ENCODE measurements at places on chromosomes 1 and 21.

DNA sequence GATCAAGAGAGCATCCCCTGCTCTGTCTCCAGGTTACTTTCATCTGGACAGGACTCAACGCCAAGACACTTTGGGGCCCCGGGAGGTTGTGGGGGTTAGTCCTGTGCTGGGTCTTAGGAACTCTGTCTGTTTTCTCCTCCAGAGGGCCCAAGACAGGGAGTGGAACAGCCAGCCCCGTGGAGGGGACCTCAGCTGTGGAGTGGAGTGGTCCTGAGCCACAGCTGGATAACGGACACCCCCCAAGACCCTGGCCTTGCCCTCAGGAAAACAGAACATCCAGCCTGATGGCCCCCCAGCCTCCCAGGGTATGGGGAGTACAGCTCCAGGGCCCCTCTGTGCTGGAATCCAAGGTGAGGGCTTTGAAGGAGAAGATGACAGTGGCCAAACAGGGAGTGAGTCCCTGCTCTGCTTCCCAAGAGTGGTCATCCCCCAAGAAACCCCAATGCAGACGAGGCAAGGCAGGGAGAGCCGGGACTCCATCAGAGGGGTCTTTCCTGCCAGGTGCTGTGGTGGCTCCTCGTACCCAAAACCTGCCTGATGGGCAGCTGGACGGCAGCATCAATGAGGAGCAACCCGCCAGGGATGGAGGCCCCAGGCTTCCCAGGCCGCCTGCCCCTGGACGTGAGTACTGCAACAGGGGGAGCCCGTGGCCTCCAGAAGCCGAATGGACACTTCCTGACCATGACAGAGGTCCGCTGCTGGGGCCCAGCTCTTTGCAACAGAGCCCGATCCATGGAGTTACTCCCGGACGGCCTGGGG is 3.5 kb downstream of the KIAA1614 start:
- no peak for DNase-seq

DNA sequence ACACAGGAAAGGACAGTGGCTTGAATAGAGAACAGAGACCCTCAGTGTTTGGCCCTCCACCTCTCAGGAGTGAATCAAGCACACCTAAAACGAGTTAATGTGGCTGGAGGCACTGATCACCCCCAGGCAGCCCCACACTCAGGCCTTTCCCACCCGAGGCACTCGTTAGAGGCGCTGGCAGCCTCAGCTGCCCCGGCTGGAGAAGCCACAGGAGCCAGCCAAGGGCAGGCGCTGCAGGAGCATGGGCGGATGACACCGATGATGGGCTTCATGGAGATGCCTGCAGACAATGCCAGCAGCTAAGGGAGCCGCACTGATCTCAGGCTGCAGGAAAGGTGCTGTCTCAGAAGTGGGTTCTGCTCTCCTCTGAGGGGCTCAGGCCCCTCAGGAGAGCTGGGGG is 24.1 kb upstream of the ABCG1 start:
- no peak for DNase-seq

DNA sequence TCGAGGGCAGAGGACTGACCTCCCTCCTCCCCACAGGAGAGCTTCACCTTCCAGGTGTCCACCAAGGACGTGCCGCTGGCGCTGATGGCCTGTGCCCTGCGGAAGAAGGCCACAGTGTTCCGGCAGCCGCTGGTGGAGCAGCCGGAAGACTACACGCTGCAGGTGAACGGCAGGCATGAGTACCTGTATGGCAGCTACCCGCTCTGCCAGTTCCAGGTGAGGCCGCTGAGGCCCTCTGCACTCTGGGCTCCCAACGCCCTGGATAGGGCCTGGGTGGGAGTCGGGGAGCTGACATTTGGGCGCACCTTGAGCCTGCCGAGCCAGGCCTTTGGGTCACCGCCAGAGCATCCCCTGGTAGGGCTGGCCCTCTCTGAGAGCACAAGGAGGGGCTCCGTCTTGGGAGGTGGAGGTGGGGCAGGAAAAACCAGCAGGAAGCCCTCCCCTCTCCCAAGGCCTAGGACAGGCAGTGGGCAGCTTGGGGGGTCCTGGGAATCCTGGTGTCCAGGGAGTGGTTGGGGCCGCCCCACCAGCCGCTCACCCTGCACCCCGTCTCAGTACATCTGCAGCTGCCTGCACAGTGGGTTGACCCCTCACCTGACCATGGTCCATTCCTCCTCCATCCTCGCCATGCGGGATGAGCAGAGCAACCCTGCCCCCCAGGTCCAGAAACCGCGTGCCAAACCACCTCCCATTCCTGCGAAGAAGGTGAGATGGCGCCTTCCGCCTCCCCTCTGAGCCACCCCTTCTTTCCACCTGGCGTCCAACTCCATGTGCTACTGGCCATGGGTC is 65.1 kb downstream of the PIK3CD start:
- DNase-seq, result peak; percentile 41

GRCh38 chr21:43274022-43274945 is 105.5 kb downstream of the CRYAA start:
- DNase-seq, result no peak

DNA sequence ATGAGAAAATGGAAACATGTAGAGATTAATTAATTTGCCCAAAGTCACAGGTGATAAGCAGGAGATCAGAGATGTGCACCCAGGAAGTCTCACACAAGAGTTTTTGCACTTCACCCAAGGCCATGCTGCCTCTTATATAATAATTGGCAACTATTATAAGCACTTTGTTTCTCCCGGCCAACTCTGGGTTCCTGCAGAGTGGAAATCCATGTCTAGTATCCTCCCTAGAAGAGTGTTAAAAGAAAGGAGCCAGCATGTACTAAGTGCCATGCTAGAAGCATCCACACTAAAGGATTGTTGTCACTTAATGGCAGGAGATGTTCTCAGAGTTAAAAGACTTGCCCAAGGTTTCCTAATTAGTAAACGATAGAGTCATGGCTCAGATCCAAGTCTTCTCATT is 470.3 kb downstream of the OMA1 start:
- DNase-seq, result no peak

DNA sequence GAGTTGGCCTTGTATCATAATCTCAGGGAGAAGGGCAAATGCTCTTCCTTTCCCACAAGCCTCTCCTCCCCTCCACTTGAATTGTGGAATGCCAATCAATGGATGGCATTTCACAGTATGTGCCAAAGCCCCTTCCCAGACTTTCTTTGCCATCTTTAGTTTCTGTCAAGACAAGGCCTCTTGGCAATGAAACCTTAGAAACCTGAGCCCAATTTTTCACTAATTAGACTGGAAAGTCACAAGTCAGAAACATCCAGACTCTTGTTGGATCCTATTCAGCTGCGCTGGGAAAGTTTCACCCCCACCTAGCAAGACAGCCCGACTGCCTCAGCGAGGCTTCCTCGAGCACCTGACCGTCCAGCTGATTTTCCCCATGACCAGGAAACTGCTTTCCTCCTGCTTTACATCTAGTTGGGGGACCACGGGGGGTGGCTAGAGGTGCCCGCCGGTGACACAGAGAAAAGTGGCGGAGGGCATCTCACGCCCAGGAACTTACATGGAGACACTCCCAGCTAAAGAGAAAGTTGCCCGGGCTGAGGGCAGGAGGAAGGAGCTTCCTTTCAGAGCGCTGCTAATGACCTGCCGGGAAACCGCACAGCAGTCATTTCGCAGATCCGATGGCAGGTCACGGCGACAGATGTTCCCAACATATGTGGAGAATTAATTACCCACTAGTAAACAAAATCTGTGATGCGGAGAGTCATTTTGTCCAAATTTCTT is 302.6 kb upstream of the RRP15 start:
- DNase-seq, result no peak

- DNase-seq, result no peak
Observed at GRCh38 chr1:34746785-34747637, 7.8 kb upstream of the GJB5 start.

DNA sequence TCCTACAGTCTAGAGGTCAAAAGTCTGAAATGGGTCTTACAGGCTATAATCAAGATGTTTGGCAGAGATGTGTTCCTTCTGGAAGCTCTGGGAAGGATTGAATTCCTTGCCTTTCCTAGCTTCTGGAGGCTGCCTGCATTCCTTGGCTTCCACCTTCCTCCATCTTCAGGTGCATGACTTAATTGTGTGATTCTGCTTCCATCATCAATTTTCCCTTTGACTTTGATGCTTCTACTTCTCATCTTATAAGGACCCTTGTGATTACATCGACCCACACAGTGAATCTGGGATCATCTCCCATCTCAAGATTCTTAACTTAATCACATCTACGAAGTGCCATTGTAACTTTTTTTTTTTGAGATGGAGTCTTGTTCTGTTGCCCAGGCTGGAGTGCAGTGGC is 111.4 kb downstream of the UCK2 start:
- DNase-seq, result no peak

- no peak for DNase-seq
Observed at GRCh38 chr1:44777969-44778635, 2.8 kb downstream of the RPS8 start.

DNA sequence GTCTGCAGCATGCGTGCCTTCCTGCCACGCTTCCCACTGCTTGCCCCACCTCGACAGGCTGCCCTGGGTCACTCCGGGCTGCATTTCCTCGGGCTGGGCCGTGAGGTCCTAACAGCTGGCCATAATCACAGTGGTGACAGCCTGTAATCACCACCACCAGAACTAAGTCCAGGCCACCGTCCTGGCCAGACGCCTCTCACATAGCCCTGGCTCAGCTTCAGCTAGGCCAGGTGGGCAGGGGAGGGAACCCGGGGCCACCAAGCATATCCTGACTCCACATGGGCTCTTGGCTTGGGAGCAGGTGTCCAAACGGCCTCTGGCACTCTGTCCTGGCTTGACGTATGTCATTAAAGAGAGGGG is 229.5 kb downstream of the TRABD2B start:
- DNase-seq, result no peak

- DNase-seq, result no peak
Observed at GRCh38 chr1:1084372-1085170, 10.5 kb upstream of the RNF223 start.

GRCh38 chr1:246591958-246592357 is 25.7 kb downstream of the CNST start:
- DNase-seq, result no peak

GRCh38 chr1:178774263-178774662 is 49.2 kb downstream of the RALGPS2 start:
- DNase-seq, result peak; percentile 6

GRCh38 chr1:206706298-206706791 is 21.6 kb downstream of the MAPKAPK2 start:
- no peak for DNase-seq

GRCh38 chr1:89354205-89354604 is 9.7 kb upstream of the GBP6 start:
- DNase-seq, result no peak

- no peak for DNase-seq
Observed at GRCh38 chr1:30777060-30777903, 19.7 kb upstream of the LAPTM5 start.

DNA sequence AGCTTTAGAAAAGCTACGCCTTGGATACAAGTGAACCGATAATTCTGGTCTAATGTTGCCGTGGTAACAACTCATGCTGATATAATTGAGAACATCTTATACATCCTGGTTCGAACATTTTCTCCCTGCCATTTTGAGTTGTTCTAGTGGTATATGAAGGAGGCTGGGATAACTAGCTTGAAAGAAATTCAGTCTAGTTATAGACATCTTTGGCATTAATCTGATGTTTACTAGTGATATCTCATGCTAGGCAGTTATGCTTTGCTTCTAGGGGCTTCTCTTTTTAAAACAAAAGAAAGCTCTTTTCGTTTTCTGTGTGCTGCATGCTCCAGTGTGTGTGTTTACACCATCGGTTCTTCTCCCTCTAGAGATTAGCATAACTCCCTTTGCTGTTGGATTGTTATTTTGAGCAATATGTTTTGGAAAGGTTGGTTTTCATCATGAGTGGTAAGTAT is 20.5 kb downstream of the PRKACB start:
- no peak for DNase-seq

- DNase-seq, result no peak
Observed at GRCh38 chr1:6963912-6964307, 178.7 kb downstream of the CAMTA1 start.

DNA sequence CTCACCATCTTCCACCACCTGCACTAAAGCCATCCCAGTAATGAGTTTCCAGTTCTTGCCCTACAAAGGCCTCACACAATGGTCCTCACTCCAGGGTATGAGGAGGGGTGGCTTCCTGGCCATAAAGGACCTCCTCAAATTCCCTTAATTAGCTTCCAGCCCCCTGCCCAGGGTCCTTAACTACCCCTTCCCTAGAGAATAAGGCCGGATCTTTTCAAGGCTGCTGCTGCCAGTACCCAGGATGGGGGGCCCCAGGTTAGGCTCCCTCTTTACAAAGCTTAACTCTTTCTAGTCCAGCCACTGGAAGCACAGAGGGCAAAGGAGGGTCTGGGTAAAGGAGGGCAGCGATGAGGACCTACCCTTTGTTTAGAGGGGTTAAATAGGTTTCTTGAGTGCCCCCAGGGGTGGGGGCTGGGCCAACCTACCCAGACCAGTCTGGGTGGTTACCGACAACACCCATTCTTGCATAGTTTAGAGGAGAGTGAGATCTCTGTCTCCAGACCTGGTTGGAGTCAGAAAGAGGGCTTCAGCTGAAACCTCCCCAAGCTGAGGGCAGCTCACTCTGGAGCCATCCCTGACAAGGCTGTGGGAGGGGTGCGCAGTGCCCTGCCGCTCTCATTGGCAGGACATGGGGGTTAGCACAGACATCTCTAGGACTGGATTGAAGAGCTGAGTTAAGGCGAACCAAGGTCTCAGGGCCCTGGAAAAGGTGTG is 7.1 kb downstream of the BLACAT1 start:
- no peak for DNase-seq

- DNase-seq, result no peak
Observed at GRCh38 chr1:213821175-213821942, 166.4 kb upstream of the PROX1 start.

DNA sequence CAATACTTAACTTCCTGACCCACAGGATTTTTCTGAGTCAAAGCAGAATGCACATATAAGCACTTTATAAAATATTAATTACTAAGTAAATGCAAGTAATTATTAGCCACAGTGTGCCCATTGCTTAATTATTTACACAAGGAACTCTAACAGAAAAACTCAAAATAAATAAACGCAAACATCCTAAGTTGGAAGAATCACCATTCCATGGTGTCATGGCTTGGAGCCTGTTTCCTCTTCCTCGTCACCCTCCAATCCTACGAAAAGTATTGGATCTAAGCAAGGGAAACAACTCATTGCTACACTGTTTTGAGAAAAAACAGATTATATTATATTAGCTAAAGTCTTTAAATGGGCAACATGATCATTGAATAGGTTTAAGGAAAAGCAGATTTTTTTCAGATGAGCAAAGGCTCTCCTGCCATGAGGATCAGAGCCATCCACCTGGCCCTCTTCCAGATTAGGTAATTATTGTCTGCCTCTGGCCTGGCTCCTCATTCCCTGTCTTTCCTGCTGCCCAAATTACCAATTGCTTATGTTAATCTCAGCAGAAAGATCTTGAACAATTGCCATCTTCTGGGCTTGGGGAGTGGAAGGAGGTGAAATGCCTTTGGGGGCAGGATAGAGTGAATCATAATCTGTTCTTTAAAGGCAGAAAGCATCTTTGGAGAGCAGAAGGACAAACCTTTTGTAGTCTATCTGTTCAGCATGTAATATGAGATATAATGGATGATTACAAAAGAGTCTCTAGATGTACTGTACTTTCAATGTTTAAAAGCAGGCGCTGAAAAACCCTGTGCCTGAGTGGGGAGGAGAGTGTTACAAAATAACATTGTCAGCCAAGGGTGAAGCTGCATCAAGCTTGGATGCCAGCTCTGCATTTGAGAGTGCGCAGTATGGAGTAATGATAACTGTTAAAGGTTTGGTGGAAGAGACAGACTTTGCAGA is 121.2 kb downstream of the DUSP10 start:
- no peak for DNase-seq

GRCh38 chr1:113677250-113678158 is 81.8 kb downstream of the PHTF1 start:
- no peak for DNase-seq
